ENCODE measurements at places on chromosomes 5 and 9. TPM values are rescaled to one million over a fixed set of nuclear protein-coding genes. Genes with fewer than 3 reads are reported as not detected.
A peak's percentile ranks its signal among the peaks of the same experiment; 100 is the strongest.

The GDF9 gene
- polyA plus RNA-seq: 0.88 TPM

The FOXD4 gene
- 0.56 TPM for polyA plus RNA-seq

GRCh38 chr9:4214486-4214885, 85.4 kb downstream of the GLIS3 start:
- DNase-seq: no peak

DNA sequence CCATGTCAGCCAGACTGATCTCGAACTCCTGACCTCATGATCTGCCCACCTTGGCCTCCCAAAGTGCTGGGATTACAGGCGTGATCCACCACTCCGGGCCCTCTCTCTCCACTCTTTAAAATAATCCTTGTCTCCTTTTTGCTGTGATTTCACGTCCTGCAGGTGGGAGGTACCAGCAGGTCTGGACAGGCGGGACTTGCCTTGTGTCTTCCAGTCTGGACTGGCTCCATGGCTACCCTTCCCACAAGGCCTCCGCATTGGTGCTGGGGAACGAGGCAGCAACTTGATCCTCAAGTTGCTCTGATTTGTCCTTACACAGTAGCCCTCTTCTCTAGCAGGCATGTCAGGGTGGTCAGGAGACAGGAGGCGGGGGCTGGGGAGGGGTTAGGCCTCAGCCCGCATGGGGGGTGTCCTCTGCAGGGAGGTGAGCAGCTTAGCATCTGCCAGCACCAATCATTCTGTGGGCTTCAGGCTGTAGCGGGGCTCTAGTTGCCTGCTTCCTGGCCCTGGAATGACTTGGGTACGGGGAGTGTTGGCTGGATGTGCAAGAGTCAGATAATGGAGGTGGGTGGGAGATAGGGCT, 54.3 kb downstream of the TENT4A start:
- DNase-seq: no peak

The LPAR1 gene
- 61.2 TPM for polyA plus RNA-seq

- no peak for DNase-seq
Observed at GRCh38 chr5:115068239-115069086, 101.2 kb downstream of the TRIM36 start.

GRCh38 chr5:154262342-154262741, 71.8 kb downstream of the GALNT10 start:
- DNase-seq: no peak

The FAM81B gene
- 10.0 TPM for polyA plus RNA-seq

GRCh38 chr5:95861221-95861863, 38.8 kb upstream of the GLRX start:
- DNase-seq: peak; percentile 78

- DNase-seq: no peak
Observed at GRCh38 chr9:2242831-2243330, 227.7 kb downstream of the SMARCA2 start.

GRCh38 chr9:114007991-114008666, 70.0 kb downstream of the AMBP start:
- no peak for DNase-seq
